ENCODE measurements at places on chromosomes 4 and X.

- DNase-seq = peak; percentile 53
Observed at GRCh38 chrX:49129427-49129826, 5.9 kb upstream of the GPKOW start.

- no peak for DNase-seq
Observed at GRCh38 chrX:146238173-146238572, 420.5 kb downstream of the SLITRK2 start.

DNA sequence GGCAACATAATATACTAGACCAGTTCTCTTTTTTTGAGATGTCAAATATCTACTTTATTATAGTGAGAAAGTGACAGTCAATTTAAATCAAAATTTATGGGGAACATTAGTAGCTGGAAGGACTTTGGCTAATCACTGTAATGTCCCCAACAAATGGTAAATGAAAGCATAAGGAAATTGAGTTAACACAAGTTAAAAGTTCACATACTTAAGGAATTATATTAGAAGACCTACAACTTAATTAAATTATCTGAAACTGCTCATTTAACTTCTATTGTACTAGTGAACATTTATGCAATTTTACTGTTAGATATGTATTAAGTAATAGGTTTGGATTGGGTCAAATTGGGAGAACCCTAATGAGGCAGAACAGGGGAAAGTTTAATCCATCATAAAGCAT, 160.3 kb upstream of the TENM3 start:
- no peak for DNase-seq

DNA sequence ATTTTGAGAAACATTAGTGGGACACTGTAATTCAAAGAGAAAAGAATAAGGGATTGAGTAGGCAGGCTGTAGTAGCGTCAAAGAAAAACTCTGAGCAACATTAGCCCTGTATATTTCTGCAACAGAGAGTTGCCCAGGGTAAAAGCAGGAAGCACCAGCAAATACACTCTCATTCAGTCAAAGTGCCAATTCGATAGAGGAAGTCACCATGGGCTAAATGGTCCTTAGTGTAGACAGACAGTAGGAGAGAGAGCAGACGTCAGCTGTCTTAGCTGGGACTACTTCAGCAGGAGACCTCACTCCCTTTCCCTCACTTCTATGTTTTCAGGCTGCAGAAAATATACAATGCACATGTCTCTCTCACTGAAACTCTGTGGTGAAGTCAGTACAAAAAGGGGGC, 2073.8 kb upstream of the TENM3 start:
- peak; percentile 2 for DNase-seq

DNA sequence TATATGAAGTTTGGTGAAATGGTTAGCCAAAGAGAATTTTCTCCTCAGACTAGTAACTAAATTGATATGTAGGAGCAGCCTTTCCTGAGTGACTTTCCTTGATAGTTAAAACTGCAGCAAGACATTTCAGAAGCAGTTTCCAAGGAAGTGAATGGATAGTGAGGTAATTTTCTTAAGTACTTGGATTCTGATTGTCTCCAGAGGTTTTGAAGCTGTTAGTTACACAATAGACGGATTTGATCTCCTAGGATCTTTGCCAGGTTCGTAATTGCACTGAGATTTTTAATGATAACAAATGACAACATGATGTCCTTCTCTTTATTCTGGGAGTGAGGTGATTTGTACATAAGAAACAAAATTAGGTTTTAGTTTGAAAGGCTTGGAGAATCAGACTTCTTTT, 29.2 kb downstream of the PRRG1 start:
- no peak for DNase-seq

All from suppressor macrophage (primary cell).